Immature natural killer cell (primary cell): ENCODE measurements at places on chromosomes 4 and X. TPM values are rescaled to one million over a fixed set of nuclear protein-coding genes. Genes with fewer than 3 reads are reported as not detected.

SYNPO2 gene
- polyA plus RNA-seq = 0.13 TPM

REPS2 gene
- 0.71 TPM for polyA plus RNA-seq

DNA sequence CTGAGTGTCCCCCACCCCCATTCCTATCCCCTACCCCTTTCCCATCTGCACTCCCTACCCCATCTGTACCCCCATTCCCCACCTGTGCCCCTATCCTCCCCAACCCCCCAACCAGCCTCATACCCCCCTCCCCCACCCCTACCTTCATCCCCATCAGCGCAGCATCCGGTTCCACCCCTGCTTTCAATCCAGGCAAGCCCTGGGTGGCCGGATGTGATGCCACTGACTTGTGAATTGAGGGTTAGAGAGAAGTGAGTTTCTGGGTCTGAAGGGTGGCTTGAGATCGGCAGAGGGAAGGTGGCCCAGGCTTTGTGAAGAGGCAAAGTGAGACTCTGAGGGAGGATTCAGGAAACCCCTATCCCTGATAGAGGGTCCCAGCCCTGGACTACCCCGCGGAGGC, 7.8 kb downstream of the MAGEA4 start:
- H3K36me3 ChIP-seq = no peaks in the 10 kb centered on the region
- H3K27ac ChIP-seq = no peak overlapping the region
- H3K27me3 ChIP-seq = no peaks in the 10 kb centered on the region
- no peaks in the 10 kb centered on the region for H3K4me1 ChIP-seq

DNA sequence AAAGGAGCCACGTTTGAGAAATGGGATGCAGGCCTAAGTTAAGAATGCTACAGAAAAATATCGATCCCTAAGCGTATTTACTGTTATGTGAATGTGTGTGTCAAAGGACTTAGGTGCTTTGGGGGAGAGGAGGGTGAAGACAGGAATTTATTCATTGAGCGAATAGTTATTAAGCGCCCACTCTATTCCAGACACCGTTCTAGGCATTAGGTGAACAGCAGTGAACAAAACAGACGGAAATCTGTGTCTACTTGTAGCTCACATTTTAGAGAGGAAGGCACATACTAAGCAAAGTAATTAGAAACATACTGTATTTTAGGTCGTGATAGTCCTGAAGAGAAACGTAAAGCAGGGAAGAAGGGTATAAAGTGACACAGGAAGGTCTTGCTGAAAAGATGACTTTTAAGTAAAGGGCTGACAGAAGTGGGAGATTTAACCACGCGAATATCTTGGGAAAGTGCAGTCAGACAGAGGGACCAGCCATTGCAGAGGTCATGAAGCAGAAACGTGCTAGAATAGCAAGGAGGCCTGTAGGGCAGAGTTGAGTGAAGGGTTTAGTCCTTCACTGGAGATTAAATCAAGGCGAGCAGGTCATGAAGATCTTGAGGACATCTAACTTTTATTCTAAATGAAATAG, 541 bp downstream of the AIMP1 start:
- no peak for DNase-seq
- H3K4me3 ChIP-seq = no peak overlapping the region
- no peaks in the 10 kb centered on the region for H3K27me3 ChIP-seq
- H3K4me1 ChIP-seq = peaks cover 13% of the 10 kb centered on the region
